CD4-positive, alpha-beta T cell (primary cell): ENCODE measurements at places on chromosomes 2 and 18.

DNA sequence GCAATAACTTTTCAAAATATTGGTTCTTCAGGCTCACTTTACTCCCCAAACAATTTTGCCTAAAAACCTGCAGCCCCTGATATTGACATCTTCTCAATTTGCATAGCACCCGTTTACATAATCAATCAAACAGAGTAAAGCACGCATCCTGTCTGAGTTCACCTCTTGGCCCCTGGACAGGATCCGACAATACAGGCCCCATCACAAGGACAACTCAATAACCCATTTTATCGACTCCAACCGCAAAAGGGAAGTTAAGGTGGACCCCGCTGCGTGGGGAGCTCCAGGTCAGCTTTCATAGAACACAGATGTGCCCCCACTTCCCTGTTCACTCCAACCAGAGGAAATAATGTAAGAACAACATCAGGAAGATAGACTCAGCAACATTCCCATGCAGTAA is 44.7 kb downstream of the TTC32 start:
- DNase-seq: no peak

DNA sequence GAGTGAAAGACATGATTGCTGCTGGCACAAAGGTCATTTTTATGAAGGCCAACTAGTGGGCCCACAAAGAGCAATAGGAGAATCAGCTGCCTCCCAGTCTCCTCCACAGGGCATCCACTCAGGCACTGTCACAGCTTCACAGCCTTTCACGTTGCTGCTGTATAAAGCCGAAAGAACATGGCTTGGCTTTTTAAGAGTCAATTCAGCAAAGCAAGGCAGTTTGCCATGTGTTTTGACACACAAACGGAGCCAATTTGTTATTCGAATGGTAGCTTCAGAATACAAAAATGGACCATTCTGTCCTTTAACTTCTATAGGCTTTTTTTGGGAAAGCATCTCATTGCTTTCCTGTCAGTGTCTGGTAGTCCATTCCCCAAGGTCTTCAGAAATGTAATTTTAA is 283.4 kb upstream of the PARD3B start:
- no peak for DNase-seq

GRCh38 chr2:138215958-138216357 is 251.7 kb downstream of the HNMT start:
- DNase-seq: no peak

GRCh38 chr2:135662088-135662487 is 79.6 kb upstream of the UBXN4 start:
- DNase-seq: no peak

GRCh38 chr2:202841090-202841867 is 30.3 kb downstream of the ICA1L start:
- DNase-seq: no peak

GRCh38 chr2:55616551-55617174 is 759 bp downstream of the PPP4R3B start:
- DNase-seq: no peak

DNA sequence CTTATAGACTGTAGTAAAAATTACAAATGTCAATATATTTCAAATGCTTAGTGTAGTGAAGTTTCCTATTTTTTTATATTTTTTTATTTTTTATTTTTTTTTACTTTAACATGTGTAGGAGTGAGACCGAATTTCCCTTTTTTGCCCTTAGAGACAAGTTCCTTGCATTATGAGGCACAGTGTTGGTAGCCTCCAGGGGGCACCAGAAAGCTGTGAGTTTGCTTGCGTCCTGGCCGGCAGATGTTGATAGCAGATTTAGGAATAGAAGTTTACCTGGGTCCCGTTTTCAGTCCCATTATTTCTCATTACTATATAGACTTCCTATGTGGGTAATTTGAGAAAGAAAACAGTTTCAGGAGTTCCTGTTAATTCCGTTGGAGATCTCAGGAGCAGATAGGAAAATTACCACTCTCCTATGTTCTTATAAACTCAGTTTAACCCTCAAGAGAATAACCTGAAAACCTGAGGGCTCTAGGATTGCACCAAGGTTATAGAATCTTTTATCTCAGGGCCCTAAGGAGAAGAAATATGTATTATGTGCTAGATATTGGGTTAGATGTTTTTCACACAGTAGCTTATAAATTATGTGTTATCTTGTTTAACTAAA is 157.5 kb upstream of the SESTD1 start:
- no peak for DNase-seq

GRCh38 chr18:48227206-48227605 is 182.0 kb downstream of the ZBTB7C start:
- no peak for DNase-seq

DNA sequence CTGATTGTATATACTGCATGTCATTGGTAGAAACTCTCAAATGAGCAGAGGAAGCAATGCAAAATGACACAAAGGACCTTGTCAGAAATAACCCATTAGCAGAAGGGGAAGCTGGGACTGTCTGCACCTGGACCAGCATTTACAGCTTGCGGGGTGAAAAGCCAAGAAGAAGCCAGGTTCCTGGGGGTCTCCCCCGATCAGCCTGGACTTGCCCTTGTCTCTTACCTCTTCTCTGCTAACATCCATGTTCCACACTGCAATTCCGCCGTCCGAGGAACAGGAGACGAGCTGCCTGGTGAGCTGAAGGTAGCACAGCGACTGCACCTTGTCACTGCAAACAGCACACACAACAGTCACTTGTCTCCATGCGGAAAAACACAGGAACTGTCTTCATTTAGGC is 51.1 kb downstream of the WDFY1 start:
- no peak for DNase-seq

DNA sequence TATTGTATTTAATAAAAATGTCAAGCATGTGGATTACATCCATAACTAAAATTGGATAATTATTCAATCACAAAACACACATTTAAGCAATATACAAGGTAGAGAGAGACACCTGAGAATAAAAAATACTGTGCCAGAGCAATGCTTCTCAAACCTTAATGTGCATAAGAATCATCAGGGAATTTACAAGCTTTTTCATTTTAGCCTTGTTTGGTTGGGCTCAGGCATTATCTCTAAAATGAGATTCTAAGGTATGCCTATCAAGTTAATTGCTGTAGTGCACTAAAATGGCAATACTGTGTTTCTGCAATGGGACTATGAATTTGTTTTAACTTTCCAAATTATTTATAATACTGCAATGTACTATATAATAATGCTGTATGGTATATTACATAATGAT is 983 bp downstream of the MOB1A start:
- DNase-seq: no peak

- peak; percentile 91 for DNase-seq
Observed at GRCh38 chr2:98771721-98772524, 41.0 kb upstream of the MGAT4A start.

DNA sequence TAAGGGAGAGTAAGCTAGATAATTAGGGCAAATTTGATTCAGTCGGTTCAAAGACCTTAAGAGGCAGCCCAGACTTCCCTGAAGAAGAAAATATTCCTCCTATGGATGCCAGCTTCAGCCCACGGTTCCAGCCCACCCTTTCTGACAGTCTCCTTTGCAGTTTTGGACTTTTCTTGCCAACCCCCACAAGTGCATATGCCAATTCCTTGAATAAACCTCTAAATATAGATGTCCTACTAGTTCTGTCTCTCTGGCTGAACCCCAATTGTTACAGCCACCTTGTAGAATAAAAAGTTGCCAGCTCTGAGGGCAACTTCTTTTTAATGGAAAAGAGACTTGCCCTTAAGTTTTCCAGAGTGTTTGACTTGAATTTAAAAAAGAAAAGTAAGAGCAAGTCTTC is 111.7 kb downstream of the PID1 start:
- DNase-seq: no peak

- DNase-seq: no peak
Observed at GRCh38 chr2:40166006-40166405, 285.9 kb downstream of the SLC8A1 start.

GRCh38 chr2:154459286-154459685 is 239.2 kb upstream of the KCNJ3 start:
- DNase-seq: no peak

- DNase-seq: no peak
Observed at GRCh38 chr2:121343191-121343590, 58.2 kb upstream of the TFCP2L1 start.

- DNase-seq: no peak
Observed at GRCh38 chr2:46519265-46519664, 39.9 kb downstream of the TMEM247 start.

DNA sequence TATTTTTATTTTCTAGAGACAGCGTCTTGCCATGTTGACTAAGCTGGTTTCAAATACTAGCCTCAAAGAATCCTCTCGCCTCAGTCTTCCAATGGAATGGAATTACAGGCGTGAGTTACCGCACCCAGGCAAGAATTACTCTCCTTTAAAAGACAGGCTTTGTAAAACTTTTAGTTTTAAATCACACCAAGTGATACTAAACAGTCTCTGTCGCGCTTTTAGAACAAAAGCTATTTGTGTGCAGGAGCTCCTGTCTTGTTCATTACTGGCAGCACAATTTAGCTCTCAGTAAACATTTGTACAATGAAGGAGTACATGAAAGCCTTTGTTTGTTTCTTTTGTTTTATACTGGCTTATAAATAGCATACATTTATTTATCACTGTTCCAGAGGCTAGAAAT is 1719.2 kb upstream of the PIK3C3 start:
- DNase-seq: no peak

DNA sequence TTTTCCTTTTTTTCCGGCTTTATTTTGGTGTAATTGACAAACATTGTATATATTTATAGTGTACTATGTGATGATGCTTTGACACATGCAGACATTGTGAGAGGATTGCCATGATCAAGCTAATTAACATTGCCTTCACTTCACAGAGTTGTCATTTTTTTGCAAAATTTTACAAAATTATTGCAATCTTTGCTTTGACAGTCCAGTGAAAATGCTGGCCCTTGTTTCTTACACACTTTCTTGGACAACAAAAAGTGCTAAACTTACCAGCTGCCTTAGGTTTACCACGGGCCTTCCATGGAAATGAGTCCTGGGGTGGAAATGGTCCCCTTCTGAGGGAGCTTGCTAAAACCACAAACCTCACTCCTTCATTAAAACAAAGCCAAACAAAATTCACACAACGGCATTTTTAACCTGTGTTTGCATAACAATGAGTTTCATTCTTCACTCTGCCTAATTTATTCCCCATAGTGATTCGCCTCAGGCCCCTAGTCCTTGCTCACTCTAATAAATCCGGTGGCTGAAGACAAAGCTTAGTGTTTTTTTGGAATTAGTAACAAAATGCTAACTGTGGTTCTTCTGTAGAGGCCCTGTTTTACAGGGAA is 32.2 kb downstream of the LINC00305 start:
- DNase-seq: no peak

DNA sequence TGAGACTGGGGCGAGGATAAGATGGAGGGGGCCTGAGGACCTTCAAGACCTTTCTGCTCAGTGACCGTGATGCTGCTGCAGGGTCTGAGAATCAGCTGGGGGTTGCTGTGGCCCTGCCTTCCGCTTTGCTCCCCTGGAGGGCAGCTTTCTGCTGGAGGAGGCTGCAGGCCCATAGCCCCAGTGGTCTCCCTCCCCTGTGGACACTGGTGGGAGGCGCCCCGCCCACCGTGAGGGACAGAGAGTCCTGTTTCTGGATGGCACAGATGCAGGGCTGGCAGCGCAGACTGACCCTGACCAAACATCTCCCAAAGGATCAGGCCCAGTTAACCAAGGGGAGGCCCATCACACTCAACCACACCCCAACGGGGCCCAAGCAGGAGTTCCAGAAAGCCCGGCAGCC is 42.8 kb downstream of the PLB1 start:
- DNase-seq: no peak
